ENCODE measurements at places on chromosomes 6 and 20.

- no peak for DNase-seq
Measured at GRCh38 chr6:16595514-16596120, 165.6 kb downstream of the ATXN1 start.

- no peak for DNase-seq
Measured at GRCh38 chr6:125764121-125764671, 14.8 kb downstream of the HEY2 start.

DNA sequence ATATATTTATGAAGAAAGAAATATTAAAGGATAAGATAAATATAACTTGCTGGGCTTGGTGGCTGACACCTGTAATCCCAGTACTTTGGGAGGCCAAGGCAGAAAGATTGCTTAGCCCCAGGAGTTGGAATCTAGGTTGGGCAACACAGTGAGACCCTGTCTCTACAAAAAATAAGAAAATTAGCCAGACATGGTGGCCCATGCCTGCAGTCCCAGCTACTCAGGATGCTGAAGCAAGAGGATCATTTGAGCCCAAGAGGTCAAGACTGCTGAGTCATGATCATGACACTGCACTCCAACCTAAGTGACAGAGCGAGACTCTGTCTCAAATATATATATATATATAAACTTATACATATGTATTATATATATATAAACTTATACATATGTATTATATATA is 164.0 kb downstream of the MRPL14 start:
- DNase-seq = no peak

DNA sequence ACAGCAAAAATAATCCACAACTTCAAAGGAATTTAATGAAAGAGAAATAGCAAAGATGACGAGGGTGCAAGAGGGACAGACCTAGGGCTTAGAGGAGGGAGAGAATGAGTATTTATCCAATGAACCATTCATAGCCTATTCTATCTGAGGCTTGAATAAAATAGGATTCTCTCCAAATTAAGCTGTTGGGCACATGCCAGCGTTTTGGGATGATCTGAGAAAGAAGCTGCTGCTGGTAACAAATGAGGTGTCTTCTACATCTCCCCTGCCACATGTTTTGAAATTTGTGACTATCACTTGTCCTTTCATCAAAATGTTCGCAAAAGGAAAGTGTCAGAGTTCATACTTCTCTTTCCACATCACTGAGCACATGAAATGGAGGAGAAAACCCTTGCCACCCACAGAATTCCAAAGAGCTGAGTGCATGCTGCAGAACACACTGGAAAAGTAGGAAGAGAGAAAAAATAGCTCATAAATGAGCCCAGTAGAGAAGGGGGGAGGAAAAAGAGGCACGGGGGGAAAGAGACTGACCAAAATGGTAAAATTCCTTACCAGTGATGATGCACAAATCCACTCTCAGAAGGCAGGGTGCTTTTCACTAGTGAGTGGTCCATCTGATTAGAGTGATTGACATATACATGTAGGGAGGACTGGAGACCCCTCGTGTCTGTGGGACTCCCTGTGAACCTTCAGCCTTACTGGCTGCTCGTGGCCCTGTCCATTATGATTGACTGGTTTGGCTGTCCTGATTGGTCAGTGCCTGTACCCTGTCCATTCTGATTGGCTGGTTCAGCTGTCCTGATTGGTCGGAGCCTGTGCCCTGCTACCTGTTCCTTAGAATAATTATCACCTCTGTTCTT is 180.5 kb downstream of the OGFRL1 start:
- no peak for DNase-seq

- DNase-seq = no peak
Measured at GRCh38 chr20:640674-641515, 12.1 kb downstream of the SRXN1 start.

GRCh38 chr6:131558922-131559321 is 14.1 kb upstream of the ARG1 start:
- no peak for DNase-seq

DNA sequence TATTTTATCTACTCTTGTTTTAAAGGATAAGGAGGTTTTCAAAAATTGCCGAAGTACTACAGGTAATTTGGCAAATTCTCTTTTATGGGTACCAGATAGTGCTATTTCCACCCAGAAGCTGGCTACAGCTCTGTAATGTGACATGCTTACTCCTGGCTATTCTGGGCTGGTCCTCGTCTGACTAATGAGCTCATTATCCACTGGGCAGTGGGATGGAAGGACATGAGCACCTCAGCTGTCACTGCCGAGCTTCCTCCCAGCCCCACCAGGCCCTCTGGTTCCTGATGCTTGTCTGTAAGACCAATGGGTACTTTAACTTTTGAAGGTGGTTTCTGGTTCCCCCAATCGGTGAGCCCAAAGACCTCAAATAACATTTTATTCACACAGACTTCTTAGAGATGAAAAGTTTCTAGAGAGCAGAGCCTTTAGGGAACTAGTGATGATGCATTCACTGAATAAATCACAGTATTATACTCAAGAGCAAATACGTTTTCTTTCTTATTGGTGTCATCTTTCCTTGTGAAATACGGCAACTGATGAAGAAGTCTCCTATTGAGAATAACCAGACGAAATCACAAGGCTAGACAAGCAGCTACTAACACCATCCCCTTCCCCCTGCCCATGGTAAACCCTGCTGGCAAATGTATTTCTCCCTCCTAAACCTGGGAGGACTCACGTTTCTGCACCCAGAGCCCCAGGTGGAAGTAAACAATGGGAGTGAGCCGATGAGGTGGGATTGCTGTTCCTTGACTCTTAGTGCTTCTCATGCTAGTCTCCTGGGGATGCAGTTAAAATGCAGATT is 80.8 kb downstream of the SLC22A3 start:
- no peak for DNase-seq

- no peak for DNase-seq
Measured at GRCh38 chr6:169146521-169146920, 107.1 kb downstream of the THBS2 start.

- no peak for DNase-seq
Measured at GRCh38 chr20:36468149-36469000, 72.9 kb upstream of the MYL9 start.

- no peak for DNase-seq
Measured at GRCh38 chr20:63745424-63745805, 5.8 kb downstream of the SLC2A4RG start.

DNA sequence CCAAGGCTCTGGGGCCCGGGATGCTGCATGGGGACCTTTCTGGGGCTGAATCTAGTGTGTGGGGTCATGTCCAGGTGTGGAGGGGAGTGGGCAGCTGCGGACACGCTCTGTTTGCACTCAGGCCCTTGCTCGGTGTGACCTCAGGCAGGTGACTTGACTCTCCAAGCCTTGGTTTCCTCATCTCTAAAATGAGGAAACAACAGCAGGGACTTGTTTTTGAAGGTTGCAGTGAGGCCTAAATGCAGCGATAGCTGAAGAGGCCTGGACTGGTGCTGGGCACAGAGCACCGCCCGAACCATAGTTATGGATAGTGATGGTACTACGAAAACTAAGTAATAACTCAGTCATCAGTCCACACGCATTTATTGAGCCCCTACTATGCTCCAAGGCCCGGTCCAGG is 91.8 kb downstream of the NOL4L start:
- DNase-seq = no peak

DNA sequence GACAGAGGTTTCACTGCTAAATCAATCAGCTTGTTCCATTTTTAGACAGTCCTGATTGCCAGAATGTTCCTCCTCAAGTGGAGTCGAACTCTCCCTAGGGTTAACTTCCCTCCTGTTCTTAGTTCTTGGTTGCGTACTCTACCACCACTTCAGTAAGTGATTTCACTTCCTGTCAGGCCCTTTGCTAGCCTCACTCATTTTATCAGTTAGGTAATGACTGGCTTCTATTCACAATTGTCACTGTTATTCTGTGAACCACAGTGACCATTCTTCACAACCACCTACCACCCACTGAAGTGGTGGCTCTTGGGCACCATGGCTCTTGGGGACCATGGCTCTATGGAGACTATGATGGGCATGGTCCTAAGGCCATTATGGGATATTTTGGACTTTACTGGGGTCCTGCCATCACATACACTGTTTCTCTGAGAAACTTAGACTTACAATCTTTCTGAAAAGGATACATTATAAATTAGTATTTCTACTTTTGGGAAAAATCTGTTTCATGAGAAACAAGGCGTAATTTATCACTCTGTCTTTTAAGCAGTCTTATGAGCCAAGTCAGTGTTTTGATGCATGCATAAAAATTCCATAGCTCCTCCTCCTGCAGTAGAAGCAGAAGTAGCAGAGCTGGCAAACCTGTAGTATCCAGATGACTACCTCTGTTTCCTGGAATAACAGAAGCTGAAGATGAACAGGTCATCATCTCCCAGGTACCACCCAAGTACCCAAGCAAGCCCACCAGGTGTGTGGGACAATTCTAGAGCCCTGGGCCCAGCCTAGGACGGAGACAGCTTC is 66.3 kb downstream of the ATXN1 start:
- no peak for DNase-seq

- no peak for DNase-seq
Measured at GRCh38 chr6:44254191-44255104, 2.9 kb downstream of the SLC35B2 start.

GRCh38 chr20:37201827-37202162 is 22.4 kb upstream of the MROH8 start:
- no peak for DNase-seq

- DNase-seq = no peak
Measured at GRCh38 chr6:106557837-106558236, 71.5 kb downstream of the RTN4IP1 start.

GRCh38 chr6:47237196-47237595 is 72.5 kb downstream of the TNFRSF21 start:
- DNase-seq = no peak

GRCh38 chr20:18747090-18747489 is 66.5 kb upstream of the SCP2D1 start:
- DNase-seq = no peak

DNA sequence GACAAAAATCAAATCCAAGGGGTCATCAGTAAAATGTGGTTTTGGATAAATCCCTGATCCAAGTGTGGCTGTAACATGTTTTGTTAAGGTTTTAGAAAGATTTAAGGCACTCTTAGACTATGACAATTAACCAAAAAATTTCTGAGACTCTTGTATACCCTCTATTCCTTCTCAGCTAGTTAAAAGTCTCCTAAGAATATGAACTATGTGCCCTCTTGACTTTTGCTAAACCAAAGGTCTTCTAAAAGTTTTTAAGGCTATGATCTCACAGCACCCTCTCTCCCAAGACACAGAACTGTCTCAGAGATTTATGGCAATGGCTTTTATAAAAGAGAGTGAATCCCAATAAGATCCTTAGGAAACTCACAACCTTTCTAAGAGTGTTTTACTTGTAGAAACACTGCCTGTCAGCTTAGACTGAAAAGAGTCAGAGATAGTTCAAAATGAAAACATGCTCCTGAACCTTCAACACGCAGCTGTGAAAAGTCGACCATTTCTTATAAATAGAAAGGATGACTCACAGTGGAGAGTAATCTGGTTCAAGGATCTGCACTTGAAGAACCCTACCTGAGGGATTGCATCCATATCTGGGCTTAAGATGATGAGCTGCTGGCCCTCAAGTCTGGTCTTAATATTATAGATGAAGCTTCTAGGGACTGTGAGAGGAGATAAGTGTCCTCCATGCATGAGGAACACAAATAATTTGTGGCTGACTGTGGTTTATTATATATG is 388.4 kb upstream of the GJE1 start:
- DNase-seq = no peak

DNA sequence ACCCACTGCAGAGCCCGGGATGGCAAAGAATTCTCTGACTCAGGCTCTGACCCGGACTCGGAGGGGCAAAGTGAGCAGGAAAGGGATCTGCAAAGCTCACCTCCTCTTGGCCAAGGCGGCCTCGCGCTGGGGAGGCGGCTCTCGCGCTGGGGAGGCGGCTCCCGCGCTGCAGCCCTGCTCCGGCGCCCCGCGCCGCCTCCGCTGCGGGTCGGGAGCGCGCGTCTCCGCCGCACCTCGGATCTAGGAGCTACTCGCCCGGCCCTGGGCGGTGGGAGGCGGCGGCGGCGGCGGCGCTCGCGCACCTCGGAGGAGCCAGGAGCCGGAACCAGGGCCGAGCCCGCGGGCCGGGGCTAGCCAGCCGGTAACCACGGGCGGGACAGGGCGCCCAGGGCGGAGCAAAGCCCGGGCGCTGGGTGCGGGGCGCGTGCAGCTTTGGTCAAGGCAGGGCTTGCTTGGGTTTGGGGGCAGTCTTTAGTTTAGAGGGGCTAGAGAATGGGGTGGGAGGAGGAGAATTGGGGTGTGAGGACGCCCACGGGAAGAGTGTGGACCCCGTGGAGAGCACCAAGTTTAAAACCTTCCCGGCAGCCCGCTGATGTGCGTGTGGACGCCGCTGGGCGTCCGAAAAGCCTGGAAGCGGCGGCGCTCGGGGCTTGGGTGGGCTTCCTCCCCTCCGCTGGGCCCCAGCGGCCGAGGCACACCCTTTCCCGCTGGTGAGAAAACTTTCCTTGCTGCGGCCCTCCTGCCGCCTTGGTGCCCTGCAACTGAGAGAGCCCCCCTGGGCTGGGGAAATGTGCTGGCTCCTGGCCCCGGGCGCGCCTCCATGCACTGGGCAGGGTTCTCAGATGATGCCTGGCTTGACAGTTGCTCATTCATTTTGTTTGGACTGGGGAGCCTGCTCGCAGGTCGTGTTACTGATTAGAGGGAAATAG is at the start of gene MRAP2:
MRAP2 (plus strand) TSS at position 250 of the 929 bp plus-strand sequence. CDS start 21,547 bp downstream, outside the sequence.
- no peak for DNase-seq

DNA sequence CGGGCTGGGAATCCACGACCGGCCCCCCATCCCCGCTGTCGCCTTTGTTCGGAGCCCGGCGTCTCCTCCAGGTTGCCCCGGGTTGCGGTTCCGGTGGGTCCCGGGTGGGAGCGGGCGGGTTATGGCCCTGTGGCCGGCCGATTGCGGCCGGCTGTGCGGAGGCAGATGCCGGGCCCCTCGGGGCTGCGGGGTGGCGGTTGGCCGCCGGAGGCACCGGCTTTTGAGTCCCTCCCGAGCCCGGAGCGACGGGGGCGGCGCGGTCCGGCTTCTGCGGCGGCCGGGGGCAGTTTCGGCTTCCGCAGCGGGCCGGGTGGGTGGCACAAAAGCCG is 431 bp downstream of the LOC128125822 start:
- DNase-seq = no peak

GRCh38 chr6:22421198-22421597 is 124.4 kb upstream of the PRL start:
- no peak for DNase-seq

DNA sequence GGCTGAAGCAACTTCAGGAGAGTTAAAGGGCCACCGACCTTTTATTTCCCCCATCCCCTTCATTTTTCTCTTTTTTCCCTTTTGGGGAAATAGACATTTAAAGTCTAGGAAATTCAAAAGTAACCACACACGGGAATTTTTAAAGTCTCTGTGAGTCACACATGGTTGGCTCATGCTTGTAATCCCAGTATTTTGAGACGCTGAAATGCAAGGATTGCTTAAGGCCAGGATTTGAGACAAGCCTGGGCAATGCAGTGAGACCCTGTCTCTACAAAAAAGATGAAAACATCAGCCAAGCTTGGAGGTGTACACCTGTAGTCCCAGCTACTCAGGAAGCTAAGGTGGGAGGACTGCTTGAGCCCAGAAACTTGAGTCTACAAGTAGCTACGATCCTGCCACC is 34.2 kb downstream of the KATNA1 start:
- no peak for DNase-seq

GRCh38 chr6:68238097-68238601 is 396.9 kb upstream of the ADGRB3 start:
- DNase-seq = no peak
